ENCODE measurements at places on chromosomes 5 and 9.
A peak's percentile ranks its signal among the peaks of the same experiment; 100 is the strongest.

DNA sequence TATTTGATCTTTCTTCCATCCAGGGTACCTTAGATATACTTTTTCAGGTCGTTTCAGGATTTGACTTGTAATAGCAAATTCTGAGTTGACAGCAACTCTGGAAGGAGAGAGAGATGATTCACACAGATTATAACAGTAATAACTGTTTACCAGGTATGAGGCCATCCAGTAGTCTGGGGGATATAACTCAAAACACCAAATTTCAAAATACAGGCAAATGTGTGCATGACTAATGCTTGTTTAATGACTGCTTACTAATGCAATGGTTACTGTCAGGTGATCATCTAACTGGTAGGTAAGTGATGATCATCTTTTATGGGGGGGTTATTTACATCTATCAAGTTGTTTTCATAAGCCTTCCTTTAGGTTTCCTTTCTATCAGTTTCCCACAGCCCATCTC is 412.3 kb downstream of the MAT2B start:
- no peak for DNase-seq

- DNase-seq, result no peak
Observed at GRCh38 chr9:132596200-132596599, 13.8 kb downstream of the BARHL1 start.

DNA sequence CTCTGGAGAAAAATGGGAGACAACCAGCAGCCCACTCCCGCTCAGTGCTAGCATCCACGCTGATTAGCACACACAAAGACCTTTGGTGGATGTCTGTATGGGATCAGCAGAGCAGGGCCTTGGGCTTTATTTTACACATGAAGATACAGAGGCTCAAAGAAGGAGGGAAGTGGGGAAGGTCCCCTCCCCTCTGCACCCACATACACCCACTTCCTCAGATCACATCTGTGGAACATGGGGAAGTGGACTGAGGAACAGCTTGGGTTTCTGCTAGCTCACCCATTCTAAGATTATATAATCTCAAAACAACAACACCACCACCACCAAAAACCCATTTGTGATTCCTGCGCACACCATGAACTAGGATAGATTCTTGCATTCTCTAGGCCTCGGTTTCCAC is 14.0 kb downstream of the GGTA1 start:
- no peak for DNase-seq

DNA sequence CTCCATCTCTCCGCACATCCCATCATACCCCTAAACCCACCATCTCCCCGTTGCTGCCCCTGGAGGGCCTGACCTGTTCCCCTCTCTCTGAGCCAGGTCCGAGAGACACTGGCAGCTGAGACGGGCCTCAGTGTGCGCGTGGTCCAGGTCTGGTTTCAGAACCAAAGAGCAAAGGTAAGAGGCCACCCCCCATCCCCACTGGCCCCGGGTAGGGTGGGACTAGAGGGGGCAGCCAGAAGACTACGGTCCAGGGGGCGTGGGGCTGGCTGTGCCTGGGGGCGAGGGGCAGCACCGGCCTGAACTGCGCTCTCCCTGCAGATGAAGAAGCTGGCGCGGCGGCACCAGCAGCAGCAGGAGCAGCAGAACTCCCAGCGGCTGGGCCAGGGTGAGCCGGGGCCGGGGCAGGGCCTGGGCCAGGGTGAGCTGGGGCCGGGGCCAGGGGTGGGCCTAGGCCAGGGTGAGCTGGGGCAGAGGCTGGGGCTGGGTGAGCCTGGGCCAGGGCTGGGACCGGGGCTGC is 79.8 kb downstream of the LMX1B start:
- DNase-seq, result peak; percentile 42

GRCh38 chr9:34541540-34541939 is 18.8 kb upstream of the ENHO start:
- no peak for DNase-seq

DNA sequence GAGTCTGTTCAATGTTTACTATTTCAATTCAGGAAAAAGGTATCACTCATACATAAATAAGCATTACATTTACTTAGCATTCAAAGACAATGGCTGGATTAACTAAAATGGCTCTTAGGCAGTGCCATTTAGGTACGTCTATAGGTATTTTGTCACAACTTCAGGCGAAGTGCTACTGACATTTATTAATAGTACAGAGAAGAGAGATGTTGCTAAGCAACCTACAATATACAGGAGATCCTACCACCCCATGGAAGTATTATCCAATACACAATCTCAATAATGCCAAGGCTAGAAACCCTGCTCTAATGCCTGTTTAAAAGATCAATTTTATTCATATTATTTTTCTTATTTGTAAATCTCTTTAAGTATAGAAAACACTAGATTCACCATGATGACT is 76.0 kb downstream of the UBAP2 start:
- DNase-seq, result no peak

All from ecto neural progenitor cell (in vitro differentiated cells).